ENCODE measurements at places on chromosomes 5 and 9.
A peak's percentile ranks its signal among the peaks of the same experiment; 100 is the strongest.

GRCh38 chr5:119681734-119682133, 52.4 kb downstream of the FAM170A start:
- DNase-seq, result no peak

DNA sequence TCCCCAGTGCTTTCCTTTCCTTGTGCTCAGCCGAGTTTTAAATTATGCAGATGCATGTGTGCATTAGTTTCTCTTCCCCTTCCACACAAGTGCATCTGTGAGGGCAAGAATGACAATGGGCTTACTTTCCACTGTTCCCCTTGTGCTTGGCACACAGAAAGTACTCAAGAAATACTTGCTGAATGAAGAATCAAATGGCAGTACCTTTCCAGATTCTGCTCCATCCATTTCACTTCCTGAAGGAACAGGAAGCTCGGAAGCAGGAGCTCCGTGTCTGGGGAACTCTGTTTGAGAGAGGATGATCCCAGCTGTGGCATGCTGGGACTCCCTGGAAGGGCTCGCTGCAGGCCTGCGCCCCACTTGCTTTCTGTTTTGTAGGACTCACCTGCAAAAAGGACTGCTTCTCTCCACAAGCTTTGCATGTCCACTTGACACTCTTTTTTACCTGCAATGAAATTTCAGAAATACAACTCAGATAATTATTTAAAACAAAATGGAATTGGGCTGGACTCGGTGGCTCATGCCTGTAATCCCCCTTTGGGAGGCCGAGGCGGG, 5.5 kb downstream of the MRNIP start:
- DNase-seq, result no peak

- DNase-seq, result no peak
Measured at GRCh38 chr5:73897893-73898292, 271.9 kb downstream of the ARHGEF28 start.

DNA sequence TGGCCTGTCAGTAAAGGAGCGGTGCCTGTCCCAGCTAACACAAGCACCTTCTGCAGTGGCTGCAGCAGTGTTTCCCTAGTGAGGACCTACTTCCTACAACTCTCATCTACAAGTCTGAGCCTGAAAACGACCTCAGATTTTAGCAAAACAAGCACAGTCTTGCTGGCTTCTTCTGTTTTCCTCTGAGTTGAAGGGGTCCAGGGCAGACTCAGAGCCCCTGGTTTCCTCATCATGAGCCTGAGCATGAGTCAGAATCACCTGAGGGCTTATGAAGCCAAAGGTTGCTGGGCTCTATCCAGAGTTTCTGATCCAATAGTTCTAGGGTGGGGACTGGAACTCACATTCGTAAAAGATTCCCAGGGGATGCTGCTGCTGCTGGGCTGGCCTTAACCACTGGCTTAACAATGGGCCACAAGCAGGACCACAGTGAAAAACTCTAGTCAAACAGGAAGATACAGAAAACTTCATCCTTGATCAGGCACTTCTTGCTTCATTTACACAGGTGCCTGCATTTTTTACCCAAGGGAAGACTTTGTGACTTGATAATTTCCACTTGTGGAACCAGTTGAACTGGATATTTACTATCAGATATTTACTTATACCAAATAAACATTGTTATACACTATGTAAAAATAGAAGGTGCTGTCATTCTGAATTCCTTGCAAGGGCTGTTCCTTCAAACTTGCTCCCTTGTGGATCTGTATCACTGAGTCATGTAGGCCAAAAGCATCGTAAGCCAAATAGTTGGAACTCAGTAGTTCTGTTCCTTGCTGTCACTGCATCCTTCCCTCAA, 4.3 kb upstream of the ACER2 start:
- no peak for DNase-seq

DNA sequence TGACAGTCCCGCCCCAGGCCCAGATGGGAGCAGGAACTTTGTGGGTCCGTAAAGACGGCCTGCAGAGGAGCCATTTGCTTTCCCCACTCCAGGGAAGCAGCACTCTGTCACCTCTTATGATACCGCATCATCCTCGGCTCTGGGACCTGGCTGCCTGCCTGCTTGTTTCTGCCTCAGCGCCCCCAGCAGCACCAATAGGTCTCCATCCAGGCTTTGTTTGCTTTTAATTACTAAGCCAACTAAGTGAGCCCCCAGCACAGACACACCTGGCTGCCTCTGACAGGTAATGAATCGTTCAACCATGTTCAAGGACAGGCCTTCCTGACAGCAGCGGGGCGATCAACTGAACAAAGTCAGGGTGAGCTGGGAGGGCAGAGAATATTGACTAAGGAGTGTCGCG, 141.4 kb downstream of the C5orf15 start:
- peak; percentile 83 for DNase-seq

GRCh38 chr9:19216466-19216865, 14.0 kb upstream of the DENND4C start:
- DNase-seq, result no peak

GRCh38 chr5:109550077-109550476, 139.7 kb upstream of the MAN2A1 start:
- DNase-seq, result no peak

DNA sequence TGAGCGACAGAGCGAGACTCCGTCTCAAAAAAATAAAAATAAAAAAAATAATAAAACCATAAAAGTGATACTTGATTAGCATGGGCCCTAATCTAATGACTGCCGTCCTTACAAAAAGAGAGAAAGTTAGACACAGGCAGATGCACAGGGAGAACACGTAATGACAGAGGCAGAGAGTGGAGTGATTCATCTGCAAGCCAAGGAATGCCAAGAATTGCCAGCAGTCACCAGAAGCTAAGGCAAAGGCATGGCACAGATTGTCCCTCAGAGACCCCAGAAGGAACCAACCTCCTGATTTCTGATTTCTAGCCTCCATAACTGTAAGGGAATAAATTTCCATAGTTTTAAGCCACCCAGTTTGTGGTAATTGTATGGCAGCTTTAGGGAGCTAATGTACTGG, 79.6 kb upstream of the FREM1 start:
- no peak for DNase-seq

DNA sequence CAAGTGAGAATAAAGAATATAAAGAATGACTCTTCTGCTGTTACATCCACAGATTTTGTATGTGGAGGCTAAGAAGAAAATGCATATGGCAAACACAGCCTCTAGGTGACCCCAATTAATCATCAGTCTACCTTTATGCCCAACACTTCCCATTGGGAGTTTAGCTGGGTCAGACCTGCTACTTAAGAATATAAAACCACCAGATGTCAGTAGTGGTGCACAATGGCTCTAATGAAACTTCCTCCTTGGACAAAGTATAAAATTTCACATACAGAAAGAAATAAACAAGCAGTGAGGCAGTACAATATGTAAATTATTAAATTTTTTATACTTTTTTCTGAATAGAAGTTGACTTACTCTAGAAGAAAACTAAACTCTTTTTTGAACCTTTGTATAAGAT, 539.9 kb downstream of the BRINP1 start:
- no peak for DNase-seq

DNA sequence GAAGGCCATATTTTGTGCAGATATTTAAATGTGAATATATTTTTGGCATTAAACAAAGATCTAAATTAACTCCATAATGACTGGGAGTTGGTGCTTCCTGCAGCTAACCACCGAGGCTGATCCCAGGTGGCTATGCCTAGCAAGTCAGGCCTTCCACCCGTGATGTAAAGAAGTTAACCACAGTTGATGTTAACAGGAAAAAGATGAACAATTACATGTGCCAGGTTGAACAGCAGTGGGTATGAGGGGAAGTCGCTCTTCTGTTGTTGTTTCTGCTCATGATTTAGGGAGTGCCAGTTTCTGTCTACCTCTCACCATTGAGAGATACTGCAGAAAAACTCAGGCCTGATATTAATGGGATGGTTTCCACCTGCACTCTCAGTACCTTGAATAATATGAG, 334.3 kb downstream of the EBF1 start:
- no peak for DNase-seq

DNA sequence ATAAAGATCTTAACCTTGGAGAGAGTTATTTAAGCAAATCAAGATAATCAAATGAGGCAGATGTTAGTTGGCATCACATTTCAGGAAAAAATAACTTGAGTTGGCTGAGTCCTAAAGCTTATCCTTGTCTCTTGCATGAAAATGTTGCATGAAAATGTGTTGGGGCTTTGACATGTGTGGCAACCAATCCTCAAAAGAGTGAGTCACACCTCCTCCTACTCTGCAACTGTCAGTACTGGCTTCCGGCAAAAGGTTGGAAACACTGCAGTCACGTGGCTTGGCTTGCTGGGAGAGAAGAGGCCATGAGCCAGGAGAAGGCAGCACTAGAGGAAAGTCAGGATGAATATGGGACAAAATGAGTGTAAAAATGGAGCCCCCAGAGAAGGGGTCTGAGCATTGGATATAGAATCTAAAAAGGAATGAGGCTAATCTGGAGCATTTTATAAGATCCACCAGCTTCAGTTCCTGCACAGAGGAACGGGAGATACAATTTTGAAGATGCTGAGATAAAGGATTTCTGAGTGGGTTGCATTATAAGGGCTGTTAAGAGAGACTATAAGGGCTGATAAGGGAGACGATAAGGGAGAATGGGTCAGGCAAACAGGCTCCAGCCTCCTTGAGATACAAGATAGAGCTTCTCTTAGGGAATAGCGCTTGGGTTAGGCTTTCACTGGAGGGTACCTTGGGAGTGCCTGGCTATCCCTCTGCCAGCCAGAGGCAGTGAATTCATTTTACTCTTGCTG, 43.1 kb downstream of the SPATA31D1 start:
- no peak for DNase-seq

- no peak for DNase-seq
Measured at GRCh38 chr5:53035868-53036381, 46.8 kb downstream of the ITGA2 start.

GRCh38 chr5:113271015-113271414, 163.8 kb downstream of the TSSK1B start:
- DNase-seq, result no peak

DNA sequence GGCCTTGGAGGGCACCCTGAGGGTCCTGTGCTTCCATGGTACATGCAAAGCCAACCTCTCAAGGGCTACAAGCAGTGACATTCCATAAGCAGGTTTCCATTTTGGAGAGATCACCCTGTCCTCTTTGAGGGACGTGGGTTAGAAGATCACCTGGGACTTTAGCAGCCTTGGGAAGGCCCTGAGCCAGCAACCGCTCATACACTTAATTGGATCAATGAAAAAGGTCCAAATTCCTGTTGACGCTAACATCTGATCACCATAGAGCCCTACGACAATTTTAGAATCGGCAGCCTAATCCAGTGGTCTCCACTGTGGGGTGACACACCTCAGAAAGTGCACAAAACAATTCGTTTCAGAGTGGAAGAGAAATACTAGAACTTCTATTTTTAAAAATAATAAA, 196.0 kb upstream of the NR3C1 start:
- DNase-seq, result no peak
